Upper lobe of right lung (tissue), 1 donor: ENCODE measurements at places on chromosomes 4 and X. TPM values are rescaled to one million over a fixed set of nuclear protein-coding genes. Genes with fewer than 3 reads are reported as not detected.

Gene MAGEA8
- total RNA-seq, result not detected

Gene CASP3
- total RNA-seq, result 17.5 TPM

Gene FRAS1
- total RNA-seq, result 20.2 TPM

Gene MOB1B
- total RNA-seq, result 34.2 TPM

Gene KLHL4
- 1.0 TPM for total RNA-seq

Gene DEFB131A
- not detected for total RNA-seq

GRCh38 chrX:96689991-96690390, 5.3 kb downstream of the DIAPH2 start:
- DNase-seq, result no peak

DNA sequence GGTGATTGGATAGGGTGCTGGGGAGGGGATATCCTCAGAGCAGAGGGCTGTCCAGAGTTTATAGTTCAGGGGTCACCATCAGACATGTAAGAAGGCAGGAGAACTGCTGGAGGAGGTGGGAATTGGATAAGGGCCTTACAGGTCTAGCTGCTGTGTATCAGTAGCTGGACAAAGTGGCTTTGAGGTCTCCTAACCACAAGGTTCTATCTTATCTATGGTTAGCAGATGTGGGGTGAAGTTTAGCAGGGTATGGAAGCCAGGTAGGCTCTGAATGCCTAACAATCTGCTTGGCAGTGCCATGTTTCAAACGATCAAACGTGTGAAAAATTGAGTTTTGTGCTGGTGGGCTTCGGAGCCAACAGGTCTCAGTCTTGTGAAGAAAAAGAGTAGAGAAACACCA, 32.1 kb upstream of the MAGEA8 start:
- DNase-seq, result no peak

- DNase-seq, result no peak
Observed at GRCh38 chr4:75895744-75896314, 6.4 kb downstream of the PPEF2 start.

DNA sequence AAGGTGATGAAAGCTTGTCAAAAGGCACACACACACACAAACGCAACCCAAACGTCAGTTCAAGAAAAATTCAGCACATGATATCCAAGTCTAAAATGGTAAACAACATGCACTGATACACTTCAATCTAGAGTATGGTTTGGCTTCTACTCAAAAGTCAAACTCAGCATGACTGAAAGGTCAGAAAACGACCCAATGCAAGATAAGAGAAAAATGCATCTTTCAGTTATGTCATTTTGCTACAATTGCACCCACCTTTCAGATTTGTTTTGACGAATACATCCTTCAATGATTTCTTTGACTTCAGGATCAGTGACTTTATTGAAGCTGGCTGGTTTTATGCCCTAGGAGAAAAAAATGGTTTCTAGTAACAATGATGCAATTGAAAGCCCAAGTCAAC, 56.3 kb downstream of the WNK3 start:
- no peak for DNase-seq

GRCh38 chr4:1285790-1286553, 3.7 kb upstream of the MAEA start:
- DNase-seq, result no peak

DNA sequence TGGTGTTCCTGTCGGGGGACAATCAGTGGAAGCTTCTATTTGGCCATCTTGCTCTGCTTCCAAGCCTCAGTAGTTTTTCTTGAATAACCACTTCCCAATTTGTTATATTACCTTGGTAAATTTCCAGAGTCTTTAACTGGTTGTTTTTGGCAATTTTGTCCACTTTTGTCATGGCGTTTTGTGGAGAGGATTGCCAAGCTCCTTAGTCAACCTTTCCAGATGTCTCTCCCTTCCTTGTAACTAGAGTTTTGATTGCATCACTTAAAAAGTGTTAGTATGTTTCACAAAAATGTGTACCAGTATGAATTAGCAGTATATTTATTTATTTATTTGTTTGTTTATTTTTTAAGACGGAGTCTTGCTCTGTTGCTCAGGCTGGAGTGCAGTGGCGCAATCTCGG, 15.8 kb upstream of the UXT start:
- DNase-seq, result no peak

DNA sequence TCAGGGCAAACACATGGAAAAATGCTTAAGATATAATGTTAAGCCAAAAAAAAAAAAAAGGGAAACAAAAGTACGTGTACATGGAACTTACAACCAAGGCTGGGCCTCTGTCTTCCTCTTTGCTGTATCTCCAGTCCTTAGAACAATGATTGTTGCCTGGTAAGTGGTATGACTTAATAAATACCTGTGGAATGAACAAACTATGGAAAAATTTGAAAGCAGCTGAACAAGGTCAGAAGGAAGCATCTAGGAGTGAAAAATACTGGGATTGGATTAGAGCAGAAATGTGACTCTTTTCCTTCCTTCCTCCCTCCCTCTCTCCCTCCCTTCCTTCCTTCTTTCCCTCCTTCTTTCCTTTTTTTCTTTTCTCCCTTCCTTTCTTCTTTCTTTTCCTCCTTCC, 54.2 kb upstream of the SMIM10 start:
- DNase-seq, result no peak

DNA sequence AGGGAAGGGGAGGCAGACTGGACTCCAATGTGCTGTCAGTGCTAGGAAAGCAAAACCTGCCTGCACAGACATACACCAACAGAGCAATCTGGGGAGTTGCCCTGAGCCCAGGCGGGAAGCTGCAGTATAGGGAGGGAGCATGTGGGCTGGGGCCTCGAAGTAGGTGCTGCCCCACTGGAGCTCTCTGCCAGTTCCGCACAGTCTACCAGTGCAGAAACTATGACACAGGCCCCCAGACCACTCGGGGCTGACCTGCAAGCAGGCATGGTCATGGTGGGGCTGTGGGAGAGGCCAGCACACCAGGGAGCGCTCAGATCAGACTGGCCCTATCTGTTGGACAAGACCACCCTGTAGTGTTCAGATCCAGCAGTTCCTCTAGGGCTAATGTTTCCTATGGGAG, 344.1 kb upstream of the TRAM1L1 start:
- DNase-seq, result no peak

DNA sequence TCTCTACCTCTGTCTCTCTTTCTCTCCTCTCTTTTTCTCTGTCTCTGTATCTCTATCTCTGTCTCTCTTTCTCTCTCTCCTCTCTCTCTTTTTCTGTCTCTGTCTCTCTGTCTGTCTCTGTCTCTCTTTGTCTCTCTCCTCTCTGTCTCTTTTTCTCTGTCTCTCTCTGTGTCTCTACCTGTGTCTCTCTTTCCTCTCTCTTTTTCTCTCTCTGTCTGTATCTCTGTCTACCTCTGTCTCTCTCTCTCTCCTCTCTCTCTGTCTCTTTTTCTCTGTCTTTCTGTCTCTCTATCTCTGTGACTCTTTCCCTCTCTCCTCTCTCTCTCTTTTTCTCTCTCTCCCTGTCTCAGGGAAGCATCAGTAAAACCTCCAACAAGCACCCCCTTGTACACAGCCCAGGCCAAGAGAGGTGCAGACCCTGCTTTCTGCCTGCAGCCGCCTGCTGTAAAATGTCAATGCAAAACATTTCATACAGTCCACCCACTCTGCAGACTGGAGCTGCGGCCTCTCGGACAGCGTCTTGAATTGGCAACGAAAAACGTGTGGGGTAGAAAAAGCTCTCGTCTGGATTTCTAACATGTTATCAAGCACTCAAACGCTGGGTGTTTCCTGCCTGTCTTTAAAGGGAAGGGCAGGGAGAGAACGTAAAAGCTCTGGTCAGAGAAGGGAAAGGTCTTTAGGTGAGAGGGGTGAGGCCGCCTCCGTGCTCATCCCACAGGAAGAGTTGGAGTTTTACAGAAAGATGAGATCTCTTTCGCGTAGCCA, 3.7 kb upstream of the SHOX start:
- DNase-seq, result no peak

DNA sequence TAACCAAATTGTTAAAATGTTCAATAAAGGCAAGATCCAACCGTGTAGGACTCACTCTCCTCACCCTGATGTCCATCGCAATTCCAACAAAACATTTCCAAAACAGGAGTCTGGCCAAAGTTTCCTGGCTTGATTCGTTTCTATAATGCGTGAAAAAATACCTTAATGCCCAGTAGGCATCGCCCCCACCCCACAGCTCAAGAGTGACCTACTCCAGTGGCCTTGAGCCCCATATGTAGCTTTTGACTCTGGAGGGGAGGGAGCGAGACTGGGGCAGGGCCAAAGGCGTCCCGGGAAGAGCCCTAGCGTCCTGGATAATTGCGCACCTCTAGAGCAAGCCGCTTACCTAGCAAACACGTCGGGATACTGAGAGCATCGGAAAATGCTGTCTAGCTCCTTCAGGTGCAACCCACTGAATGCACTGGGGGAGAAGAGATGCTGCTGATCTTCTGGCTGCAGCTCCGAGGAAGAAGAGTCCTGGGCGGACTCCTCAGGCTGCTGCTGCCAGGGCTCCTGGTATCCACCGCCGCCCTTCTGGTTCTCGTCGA, 55.6 kb upstream of the NKAP start:
- DNase-seq, result no peak

DNA sequence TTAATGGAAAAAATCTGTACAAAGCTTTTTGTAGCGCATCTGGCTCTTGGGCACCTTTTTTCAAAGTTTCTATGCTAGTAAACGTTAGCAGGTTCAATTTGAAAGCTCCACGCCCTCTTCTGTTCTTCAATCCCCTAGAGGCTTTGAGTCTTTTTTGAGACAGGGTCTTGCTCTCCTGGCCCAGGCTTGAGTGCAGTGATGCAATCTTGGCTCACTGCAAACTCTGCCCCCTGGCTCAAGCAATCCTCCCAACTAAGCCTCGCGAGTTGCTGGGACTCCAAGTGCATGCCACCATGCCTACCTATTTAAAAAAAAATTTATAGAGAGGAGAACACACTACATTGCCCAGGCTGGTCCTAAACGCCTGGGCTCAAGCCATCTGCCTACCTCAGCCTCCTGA, 9.2 kb downstream of the RXFP1 start:
- no peak for DNase-seq

- no peak for DNase-seq
Observed at GRCh38 chr4:158538911-158539310, 17.2 kb downstream of the RXFP1 start.

DNA sequence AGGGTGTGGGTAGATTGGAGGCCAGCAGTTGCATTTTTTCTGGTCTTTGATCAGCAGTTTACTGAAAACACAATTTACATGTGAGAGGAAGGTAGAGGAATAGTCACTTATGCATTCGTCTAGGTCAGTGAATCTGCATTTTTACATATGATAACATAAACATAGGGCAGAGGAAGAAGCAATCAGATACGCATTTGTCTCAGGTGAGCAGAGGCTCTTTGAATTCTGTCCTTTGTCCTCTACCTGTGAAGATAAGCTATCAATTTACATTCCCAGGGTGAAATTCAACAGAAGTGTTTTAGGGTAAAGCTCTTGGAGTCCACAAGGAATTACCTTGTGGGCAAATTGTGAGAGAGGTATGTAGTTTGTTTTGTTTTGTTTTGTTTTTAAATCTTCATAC, 306.5 kb downstream of the MAGEB5 start:
- no peak for DNase-seq

GRCh38 chrX:134886002-134886596, 104.7 kb upstream of the SMIM10 start:
- DNase-seq, result no peak

GRCh38 chr4:54940996-54941865, 184.2 kb downstream of the KDR start:
- DNase-seq, result no peak

DNA sequence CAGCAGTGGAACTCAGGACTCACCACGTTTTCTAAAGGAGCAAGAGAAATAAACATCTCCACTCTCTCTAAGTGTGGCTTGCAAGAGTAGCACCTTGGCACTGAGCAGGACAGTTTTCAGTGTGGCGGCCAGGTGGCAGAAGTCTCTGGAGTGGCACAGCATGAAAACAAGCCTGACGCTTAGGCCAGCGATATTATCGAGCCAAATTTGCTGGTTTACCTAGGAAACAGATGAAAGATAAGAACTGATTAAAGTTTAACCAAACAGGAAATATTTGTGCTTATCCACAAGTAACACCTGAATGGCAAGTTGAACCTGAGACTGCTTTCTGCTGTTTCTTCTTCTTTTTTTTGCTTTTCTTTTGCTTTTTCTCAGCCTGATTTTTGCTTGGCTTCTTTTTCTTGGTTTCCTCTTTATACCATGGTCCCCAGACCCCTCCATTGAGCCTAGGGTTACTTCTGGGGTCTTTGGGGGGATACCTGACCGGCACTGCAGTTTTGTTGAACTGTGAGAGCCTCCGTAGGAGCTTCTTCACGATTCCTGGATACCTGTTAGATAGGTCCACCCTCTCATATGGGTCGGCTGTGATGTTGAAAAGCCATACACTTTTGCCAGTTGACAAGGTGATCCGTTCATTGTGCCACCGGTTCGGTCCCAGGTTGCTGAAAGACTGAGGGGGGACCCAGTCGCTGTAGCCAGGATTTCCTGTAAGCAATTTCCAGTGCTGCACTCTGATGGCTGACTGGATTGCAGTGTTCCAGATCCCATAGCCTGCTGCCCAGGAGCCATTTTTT, 77.3 kb downstream of the ARSJ start:
- DNase-seq, result peak; percentile 78

- DNase-seq, result no peak
Observed at GRCh38 chr4:156660465-156660864, 311.1 kb downstream of the PDGFC start.

GRCh38 chr4:1584498-1584897, 99.6 kb downstream of the FAM53A start:
- DNase-seq, result peak; percentile 32
